ENCODE measurements at places on chromosomes 7 and 10. TPM values are rescaled to one million over a fixed set of nuclear protein-coding genes. Genes with fewer than 3 reads are reported as not detected.
A peak's percentile ranks its signal among the peaks of the same experiment; 100 is the strongest.

GRCh38 chr7:124444696-124445480 lies 320.7 kb downstream of the GPR37 start:
- no peak for DNase-seq

- no peak for DNase-seq
These were observed 384.2 kb upstream of the SEMA3A start for GRCh38 chr7:84578825-84579224.

DNA sequence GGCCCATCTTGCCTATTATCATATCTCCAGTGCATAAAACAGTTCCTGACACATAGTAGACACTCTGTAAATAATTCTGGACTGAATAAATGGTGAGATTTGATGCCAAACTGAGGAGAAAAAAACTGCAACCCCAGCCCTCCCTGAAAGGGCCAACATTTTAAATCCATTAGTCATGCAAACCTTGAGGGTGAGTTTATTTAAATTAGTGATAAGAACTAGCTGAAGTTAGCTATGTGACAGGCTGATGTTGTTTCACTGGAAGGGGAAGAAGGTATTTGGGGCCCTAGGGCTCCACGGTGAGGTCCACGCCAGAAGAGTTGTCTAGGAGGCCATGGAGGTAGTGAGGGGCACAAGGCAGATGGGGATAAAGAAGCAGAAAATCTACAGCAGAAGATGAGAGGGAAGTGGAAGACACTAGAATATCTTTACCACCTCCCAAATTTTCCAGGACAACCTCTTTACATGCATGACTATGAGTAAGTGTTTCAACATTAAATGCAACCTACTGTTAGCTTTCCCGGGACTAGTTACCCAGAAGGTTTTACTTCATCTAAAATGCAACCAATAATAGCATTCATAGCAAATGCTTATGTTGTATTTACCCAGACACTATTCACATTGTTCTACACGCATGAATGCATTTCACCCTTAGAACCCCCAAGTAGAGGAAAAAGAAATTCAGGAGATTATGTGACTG lies 183.2 kb upstream of the LYZL1 start:
- DNase-seq: no peak

- DNase-seq: no peak
These were observed 363.7 kb downstream of the DPP6 start for GRCh38 chr7:154415709-154416399.

- DNase-seq: no peak
These were observed 682.5 kb downstream of the LRMDA start for GRCh38 chr10:76113952-76114351.

DNA sequence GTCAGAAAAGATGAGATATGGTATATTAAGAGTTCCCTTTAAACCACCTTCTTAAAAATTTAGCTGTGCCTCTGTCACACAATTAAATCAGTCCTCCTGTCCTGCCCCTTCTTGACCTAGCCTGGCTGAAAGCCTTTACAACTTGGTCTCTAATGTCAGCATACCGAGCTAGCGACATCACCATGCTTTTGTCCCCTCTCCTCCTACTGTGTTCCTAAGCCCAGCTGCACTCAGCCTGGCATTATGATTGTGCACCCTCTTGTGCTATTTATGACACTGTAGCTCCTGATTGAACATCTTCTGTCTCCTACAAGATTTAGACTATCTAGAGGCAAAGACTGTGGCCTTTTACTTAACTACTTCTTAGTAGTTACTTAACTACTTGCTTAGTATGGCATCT lies 29.2 kb downstream of the TDRD1 start:
- DNase-seq: no peak

DNA sequence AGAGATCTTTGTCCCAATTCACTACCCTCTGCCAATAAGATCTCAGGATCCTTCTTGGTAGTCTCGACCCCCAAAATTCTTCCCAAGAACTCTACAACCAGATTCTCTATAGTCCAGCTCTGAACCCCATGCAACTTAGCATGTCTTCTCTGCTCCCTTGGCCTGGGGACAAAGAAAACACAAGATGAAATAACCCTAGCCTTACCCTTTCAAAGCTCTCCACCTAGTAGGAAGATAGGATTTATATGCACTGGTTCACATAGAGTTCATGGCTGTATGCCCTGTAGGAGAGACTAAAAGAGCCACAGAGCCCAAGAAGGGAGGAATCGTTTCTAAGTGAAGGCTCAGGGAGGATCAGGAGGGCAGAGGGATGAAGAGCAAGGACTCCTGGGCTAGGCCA lies 96.1 kb downstream of the PPP1R3C start:
- no peak for DNase-seq

DNA sequence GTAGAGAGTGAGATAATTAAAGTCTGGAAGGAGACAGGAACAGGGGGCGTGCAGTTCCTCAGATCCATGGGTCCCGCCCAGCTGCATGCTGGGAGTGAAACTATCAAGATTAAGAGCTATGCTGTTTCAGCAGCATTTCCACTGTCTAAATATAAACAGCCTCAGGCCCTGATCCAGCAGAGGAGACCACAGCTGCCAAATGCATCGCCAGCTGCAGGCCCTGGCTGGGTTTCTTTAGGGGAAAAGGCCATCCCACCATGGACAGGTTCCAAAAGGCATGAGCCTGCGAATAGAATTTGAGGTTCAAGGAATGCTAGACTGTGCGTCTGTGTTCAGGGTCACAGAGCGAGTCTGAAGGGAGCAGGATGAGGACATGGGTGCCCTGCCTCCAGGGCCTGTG lies 411.4 kb downstream of the PAXIP1 start:
- DNase-seq: no peak

- no peak for DNase-seq
These were observed 23.4 kb downstream of the C10orf90 start for GRCh38 chr10:126647116-126647515.

GRCh38 chr10:120578890-120579289 lies 121.9 kb downstream of the PLPP4 start:
- no peak for DNase-seq

DNA sequence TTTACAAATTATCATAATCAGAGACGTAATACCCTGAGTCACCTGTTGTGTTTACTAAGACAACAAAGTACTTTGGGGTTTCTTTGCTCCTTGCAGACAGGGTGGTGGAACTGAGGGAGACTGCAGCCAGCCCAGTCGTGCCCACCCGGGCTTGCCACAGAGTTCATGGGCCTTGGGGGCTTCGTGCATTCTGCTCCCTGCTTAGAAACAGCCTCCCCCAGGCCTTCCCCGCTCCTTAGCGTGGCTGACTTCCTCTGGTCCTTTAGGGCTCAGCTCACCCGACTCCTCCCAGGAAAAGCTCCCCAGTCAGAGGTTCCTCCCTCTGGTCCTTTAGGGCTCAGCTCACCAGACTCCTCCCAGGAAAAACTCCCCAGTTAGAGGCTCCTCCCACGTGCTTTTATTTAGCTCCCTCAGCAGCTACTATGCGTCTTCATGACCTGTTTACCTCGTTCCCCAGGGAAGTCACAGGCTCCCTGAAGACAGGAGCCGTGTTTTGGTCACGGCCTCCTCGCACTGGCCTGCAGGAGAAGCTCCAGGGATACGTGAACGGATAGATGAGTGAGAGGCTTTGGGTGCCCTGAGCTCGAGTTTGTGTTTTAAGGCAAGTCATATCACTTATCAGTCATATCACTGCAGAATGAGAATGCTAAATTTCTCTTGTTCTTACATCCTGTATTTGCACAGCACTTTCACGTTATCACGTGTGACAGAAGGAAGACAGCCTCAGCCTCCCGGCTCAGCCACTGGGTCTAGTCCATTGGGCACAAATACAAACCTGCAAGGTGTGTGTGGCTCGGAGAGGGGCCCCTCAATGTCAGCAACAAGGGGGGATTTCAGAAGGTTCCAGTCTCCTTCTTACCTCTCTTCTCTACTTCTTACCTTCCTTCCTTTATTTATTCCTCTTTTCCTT lies 52.7 kb upstream of the VIPR2 start:
- peak; percentile 94 for DNase-seq

Gene ALOX5
- 0.92 TPM for total RNA-seq

Gene OR6V1
- not detected for total RNA-seq

Gene MICU1
- total RNA-seq: 48.4 TPM

Gene CDHR3
- total RNA-seq: 0.34 TPM

Gene ZSCAN25
- total RNA-seq: 18.4 TPM

Gene FAM25A
- total RNA-seq: not detected

Gene GPNMB
- total RNA-seq: 0.20 TPM

Gene LYZL2
- not detected for total RNA-seq

Gene TRIM56
- total RNA-seq: 29.7 TPM

Gene SPDYE6
- total RNA-seq: not detected

Gene ADRB1
- 0.11 TPM for total RNA-seq

Gene OR2A5
- total RNA-seq: not detected

Gene COBL
- 0.11 TPM for total RNA-seq

Gene CALML5
- not detected for total RNA-seq
